Epithelial cell of proximal tubule (primary cell): ENCODE measurements at places on chromosomes 2 and 18. TPM values are rescaled to one million over a fixed set of nuclear protein-coding genes. Genes with fewer than 3 reads are reported as not detected.
A peak's percentile ranks its signal among the peaks of the same experiment; 100 is the strongest.

DNA sequence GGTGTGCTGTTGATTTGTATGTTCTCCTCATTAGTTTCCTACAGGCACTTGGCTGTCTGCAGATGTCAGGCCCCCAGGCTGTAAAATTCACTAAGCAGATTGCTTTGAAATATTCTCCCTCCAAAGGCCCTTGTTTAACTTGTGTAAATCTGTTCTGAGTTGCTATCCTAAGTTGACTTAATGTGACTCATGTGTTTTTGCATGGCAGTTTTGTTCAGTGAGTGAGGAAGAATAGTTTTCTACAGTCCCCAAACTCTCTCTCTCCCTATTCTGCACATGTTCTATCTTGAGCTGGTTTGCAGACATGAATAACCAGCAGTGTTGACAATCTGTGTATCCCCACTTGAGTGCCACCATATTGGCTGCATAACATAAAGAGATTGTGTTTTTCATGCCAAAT is 1005.4 kb upstream of the DDX18 start:
- no peak for DNase-seq

DNA sequence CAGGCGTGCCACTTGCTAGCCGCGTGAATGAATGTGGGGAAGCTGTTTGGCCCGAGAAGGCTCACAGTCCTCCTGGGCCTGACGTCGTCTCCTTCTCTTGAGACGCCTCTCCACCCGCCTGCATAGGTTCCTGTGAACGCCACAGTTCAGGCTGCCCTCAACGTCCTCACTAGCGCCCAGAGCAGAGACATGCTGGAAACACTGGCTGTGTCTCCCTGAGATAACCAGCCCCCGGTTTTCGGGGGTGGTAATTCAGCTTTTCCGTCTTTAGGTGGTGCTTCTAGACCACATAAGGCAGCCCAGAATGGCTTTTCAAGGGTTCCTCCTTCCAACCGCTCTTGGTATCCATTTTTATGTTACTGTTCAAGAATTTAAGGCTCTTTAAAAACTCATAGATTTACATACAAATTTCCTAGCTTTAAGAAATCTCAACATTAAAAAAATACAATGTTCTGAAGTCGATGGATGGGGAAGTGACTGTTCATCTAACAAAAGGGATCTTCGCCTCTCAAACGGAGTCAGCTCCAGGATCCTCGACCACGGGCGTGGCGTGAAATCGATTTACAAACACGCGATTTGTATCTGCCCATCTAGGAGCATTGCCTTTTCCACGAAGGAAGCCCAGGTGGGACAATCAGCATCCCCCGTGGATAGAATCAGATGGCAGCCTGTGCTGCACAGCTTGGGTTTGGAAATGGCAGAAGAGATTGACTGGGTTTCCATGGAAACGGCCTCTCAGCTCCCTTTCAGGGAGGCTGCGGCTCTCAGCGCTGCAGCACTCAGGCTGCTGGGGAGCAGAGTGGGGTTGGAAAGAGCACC is 110.6 kb upstream of the PXDN start:
- no peak for DNase-seq

SLC5A7 gene
- not detected in 2 replicates for total RNA-seq

DNA sequence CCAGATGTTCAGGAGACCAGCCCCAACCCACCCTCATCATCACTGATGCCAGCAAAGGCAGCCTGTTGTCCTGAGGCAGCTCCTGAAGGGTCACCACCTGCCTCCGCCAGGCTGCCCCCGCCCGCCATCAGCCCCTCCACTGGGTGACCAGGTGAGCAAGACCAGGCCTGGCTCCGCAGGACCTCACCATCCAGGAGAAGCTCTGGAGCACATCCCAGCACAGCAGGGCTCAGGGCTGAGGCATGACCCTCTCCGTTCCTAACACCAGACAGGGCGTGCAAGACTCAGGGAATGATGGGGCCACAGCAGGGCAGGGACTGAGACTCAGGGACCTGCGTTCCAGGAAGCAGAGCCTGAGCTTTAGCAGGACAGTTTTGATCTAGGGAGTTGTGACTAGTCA is 218.8 kb upstream of the RAB6C start:
- no peak for DNase-seq

DNA sequence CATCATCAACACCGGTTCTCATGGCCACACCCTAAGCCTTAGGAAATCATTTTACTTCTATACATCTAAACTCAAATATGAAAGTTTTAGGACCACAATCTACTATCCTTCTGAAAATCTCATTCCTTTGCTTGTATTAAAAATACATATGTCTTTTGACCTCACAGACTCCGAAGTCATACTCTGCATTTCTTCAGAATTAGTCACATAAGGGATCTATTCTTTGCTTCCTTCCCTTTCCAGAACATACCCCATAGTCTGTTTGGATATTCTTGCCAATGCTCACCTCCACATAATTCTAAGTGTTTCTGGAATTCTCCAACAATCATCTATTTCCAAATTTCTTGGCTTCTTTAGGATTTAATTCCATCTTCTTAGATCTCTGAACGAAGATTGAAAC is 14.2 kb upstream of the DSG1 start:
- no peak for DNase-seq

C2orf80 gene
- total RNA-seq = not detected in 2 replicates

DNA sequence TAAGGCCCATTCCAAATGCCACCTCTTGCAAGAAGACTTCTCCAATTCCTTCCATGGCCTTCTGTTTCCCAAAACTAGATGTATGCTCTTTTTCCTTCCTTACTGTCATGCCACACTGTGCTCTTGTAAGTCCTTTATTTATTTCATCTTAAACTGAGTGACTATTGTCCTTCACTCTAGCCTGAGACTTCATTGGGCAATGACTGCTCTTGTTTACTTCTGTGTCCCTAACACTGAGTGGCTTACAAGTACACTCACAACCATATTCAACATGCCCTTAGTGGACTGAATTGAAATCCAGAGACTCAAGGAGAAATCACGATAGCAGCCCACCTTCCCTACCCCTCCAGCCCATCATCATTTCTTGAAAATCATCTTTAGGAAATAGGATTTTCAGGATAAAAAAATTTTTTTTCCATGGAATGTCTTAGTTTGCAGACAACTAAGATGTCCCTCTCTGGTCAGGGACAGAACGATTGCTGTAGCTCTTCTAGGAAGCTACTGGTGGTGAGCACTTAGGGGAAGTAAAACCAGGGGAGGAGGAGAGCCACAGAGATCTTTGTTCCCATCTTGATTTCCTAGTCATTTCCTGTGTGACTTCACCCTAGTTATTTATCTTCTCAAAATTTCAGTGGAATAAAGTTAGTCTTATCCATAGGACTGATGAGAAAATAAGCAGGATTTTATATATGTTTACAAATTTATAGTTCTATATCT is 80.7 kb downstream of the CYRIA start:
- no peak for DNase-seq

DNA sequence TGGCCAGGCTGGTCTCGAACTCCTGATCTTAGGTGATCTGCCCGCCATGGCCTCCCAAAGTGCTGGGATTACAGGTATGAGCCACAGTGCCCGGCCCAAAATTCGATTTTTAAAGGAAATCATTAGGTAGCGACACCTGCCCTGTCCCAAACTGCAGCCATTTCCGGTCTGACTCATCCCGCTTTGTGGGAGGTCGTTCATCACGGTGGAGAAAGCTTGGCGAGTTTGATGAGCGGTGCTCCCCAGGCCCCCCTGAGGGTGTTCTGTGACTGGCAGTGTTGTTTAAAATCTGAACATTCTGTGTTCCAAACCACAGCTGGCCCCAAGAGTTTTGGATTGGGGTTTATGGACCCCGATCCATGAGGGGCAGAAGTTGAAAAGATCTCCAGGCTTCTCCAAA is 53.0 kb upstream of the GLI2 start:
- DNase-seq = no peak

DNA sequence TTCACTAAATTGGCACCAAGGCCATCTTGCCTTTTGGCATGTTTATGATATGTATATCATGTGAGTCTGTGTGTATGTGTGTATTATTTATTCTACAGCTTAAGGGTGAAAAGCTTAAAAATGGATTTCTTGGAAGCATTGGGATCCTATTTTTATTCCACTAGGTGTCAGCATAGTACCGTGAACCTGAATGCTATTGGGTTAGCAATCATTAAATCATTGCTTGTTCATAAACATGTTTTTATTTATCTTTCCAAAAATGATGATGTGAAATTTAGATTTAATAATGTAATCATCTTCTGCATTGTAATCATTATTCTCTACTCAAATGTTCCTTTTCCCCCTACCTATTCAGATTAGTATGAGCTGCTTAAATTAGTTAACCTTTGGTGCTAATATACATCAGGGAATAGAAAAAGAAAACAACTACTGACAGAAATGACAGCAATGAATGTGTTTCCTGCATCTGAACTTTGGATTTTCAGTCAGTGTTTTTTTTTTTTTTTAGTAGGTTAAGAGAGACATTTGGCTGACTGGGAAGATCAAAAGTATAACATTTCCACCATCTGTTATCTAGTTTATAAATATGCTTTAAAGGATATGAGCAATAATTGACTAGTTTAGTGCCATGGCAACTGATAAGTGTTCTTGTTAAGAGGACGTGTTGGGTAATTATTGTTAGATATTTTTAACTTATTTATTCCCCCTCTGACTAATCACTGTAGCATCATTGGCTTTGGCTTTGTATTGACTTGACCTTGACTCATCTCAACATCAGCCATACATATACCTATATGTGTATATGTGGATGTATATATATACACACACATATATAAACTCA is 14.1 kb upstream of the ZSWIM2 start:
- no peak for DNase-seq

GPR75 gene
- total RNA-seq = 0.52 and 1.5 TPM in 2 replicates

TACR1 gene
- total RNA-seq = not detected in 2 replicates

DNA sequence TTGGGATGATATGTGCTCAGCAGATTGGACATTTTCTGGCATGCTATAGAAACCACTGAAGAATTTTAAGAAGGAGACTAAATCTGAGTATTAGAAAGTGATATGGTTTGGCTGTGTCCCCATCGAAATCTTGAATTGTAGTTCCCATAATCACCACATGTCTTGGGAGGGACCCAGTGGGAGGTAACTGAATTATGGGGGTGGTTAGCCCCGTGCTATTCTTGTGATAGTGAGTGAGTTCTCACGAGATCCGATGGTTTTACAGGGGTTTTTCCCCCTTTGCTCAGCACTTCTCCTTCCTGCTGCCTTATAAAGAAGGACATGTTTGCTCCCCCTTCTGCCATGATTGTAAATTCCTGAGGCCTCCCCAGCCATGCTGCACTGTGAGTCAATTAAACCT is 535.9 kb upstream of the VRK2 start:
- no peak for DNase-seq

DNA sequence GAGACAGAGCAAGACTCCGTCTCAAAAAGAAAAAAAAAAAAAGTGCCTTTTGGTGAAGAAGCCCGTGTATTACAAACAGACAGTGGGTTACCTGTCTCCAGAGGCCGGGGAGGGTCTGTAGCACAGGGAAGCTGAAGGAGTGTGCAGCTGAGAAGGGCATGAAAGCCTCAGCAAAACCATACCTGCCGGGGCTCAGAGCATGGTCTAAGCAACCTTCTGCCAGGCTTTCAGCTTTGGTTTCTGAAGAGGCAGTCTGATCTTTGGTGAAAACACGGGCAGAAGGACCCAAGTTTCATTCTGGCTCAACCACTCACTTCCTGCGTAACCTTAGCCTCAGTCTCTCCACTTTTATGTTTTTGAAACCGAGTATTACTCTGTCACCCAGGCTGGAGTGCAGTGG is 21.5 kb downstream of the SH2D6 start:
- DNase-seq = no peak

DNA sequence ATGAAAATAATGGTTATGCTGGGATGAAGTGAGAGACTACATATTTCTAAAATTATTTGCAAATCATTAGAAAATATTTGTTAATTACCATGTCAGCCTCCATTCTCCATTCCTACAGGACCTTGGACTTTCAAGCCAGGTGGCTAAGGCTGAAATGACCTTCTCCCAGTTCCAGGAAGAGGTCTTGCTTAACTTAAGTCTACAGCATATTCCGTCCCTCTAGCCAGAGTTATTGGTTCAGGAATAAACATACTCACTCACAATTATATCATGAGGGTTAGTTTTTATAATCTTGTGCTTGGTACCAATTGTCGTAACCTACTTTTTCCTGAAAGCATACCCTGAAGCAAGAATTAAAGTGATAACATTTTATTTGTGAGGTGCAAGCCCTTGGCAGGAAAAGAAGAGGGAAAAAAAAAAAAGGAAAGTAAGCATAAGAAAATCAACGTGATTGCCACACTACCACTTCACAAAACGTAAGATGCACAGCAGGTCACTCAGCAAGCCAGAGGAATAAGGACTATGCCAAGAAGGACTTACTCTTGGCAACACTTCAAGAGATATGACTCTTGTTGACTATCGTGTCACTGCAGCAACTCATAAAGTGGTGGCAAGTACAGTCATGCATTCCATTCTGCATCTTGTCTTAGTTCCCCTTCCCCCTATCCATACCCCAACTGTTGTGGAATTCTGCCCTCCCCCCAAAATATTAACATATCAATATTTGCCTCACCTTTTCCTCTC is 479.1 kb downstream of the MBD2 start:
- DNase-seq = no peak

- no peak for DNase-seq
These were observed 365.1 kb upstream of the ETAA1 start for GRCh38 chr2:67032076-67032475.

GPBAR1 gene
- total RNA-seq = 1.0 and 2.3 TPM in 2 replicates

DNA sequence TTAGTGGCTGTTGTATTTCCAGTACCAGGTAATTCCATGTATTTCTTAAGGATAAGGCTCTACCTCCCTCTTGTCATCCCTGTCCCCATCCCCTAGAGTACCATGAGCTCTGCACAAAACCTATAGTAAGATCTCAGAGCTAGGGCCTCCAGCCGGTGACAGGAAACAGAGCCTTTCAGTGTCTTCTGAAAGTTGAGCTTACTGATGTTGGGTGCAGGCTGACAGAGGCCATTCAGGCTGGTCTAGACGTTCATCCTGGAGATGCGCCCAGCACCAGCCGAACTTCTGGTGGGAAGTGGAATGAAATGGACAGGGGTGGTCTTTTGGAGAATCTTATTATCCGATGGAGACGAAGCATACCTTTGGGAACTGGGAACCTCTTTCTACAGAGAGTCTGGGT is 16.7 kb upstream of the LYPD6B start:
- no peak for DNase-seq

DNA sequence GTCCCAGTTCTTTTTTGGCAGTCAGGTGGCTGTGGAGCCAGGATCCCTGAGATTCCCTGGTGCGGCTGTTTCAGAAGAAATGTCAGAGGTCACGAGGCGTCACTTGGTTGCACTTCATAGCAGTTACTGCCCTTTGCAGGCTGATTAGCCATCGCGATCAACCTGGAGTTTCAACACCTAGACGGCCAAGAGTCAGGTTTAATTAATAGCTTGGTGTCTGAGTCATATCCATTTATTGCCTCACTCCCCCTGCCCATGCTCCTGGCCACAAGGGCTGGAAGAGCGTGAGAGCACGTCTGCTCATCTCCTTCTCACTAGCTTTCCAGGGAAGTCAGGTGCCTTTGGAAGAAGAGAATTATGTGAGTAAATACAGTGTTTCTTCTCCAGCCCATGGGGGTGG is 552.3 kb downstream of the TSN start:
- peak; percentile 97 for DNase-seq

ATG9A gene
- 34.1 and 52.9 TPM in 2 replicates for total RNA-seq

DNA sequence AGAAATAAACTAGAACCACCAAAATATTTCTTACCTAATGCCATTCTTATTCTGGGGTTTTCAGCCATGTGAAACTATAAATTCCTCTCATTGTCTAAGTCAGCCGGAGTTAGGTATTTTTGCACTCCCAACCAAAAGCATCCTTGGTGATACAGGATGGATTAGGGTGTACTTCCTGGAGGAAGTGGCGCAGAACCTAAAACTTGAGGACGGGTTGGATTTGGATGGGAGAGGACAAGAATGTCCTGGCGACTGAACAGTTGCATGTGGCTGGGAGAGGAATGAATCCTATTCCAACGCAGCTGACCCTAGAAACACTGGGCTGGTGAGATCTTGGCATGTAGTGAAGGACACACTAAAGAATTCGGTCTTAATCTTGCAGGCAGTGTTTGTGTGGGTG is 58.5 kb downstream of the E2F6 start:
- no peak for DNase-seq
